Fibroblast of skin of left quadriceps (primary cell): ENCODE measurements at places on chromosomes 5 and 9.

- no peak for DNase-seq
Measured at GRCh38 chr5:178241231-178241663, 8.6 kb upstream of the PHYKPL start.

- DNase-seq, result no peak
Measured at GRCh38 chr5:36988396-36988795, 111.8 kb downstream of the NIPBL start.

DNA sequence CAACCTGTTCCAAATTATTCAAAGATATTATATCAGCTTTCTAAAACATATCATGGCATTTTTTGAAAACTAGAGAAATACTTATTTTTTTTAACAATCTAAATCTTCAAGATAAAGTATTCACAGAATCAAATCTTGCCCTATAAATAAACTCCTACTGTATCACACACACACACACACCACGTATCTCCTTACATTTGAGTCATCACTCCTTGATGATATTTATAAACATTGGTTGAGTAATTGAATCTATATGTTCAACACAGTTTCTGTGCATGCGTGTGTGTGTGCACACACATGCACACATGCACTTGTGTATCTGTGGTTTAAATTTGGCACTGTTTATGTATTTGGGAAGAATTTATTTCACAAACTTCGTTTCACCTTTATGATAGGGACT, 1716.4 kb downstream of the EFNA5 start:
- DNase-seq, result no peak

GRCh38 chr9:87212605-87213021, 265.3 kb upstream of the GAS1 start:
- DNase-seq, result no peak

DNA sequence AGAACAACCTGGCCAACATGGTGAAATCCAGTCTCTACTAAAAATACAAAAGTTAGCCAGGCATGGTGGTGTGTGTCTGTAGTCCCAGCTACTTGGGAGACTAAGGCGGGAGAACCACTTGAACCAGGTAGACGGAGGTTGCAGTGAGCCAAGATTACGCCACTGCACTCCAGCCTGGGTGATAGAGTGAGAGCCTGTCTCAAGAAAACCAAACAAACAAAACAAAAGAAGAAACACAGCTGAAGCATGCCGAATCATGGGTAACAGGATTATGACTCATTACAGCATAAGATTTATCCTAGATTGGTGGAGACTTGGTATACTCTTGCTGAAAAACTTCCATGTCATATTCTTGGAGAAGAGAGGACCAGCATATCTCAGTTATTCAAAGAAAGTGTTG, 236.7 kb upstream of the CCNH start:
- no peak for DNase-seq

DNA sequence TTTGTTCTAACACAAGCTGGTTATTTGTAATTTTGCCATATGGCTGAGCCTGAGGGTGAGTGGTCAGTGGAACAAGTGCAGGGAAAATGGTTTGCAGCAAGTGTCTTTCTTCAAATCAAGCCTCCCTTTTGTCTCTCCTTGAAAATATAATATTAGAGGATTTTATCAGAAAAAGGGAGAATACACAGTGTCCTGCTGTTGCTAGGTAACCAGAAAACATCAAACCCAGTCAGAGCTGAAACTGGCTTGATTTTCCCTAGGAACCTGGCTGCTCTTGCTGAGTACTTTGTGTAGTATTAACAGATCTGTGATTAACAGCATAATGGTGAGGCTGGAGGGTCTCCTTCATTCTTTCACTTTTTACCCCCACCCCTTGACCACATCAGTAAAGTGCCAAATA, 314.0 kb downstream of the ARHGEF28 start:
- no peak for DNase-seq

DNA sequence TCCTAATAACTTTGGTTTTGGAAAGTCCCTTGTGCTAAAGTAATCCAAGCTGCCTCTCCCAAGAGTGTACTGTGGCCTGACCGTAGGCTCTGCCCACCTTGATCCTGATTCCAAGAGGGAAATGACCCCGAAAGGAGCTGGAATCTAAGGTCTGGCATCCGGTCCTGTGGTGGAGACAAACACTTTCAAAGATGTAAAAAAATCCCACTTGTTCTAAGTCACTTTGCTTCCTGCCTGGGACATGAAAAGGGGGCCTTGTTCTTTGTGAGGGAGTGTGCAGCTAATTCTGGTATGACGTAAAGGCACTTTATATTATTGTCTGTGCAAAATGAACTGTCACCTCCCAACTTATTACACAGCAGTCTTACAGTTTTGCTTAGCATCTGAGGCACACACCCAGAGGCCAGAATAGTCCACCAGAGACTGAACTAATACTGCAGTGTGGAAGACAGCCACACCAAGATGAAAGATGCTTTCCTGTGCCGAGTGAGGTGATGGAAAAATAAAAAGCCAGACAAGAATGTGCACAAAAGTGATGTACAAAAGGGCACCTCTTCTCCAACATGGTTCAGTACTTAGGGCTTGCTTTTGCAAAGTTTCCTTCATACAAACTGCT, 128.7 kb downstream of the SLC12A2 start:
- no peak for DNase-seq

DNA sequence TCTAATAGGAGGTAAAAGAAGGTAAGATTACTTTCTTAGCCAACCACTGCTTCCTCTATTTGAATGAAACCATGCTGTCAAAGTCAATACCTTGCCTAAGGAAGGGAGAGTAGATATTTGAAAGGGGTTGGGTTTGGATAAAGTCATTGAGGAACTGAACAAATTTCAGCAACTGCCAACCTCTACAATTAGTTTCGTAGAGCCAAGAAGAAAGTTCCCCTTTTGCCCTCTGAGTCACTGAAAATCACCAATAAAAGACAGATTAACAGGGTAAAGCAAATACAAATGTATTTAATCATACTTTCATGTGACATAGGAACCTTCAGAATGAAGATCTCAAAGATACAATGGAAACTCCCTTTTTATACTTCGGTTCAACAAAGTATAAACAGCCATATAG, 615.7 kb downstream of the GABRG2 start:
- DNase-seq, result no peak

DNA sequence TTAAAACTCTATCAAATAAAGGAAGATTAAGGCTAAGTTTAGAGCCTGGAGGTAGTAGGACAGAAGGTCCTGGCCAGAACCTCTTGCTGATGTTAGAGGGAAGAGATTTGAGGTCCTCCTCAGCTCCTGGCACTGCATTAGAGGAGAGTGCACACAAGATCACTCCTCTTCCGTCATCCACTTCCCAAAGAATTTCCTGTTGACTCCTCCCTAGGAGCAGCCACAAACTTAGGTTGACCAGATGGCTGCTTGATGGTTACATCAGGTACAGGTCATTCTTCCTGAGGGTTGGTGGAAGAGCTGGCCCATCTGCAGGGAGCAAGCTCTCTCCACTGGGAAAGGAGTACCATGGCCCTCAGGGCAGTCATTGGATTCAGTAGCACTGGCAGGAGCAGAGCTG, 93.9 kb upstream of the IL33 start:
- no peak for DNase-seq
